ENCODE measurements at places on chromosomes 2 and 18.

GRCh38 chr2:27747827-27748352 lies 23.6 kb upstream of the MRPL33 start:
- no peak for DNase-seq

DNA sequence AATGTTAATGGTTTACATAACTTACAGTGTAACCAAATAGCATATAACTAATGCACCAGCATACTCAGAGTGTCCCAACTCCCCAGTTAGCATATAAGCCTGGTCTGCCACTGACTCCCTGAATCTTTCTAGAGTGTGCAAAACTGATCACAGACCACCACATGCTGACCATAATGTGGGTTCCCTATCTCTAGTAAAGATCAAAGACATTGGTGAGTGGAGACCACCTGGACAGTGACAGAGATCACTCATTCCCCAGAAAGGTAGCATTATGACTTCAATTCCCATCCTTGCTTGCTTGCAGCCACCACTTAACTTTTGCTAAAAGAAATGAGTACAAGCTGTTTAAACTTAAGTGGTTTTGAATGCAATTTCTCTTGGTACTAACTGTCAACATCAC lies 39.0 kb downstream of the KANSL1L start:
- no peak for DNase-seq

DNA sequence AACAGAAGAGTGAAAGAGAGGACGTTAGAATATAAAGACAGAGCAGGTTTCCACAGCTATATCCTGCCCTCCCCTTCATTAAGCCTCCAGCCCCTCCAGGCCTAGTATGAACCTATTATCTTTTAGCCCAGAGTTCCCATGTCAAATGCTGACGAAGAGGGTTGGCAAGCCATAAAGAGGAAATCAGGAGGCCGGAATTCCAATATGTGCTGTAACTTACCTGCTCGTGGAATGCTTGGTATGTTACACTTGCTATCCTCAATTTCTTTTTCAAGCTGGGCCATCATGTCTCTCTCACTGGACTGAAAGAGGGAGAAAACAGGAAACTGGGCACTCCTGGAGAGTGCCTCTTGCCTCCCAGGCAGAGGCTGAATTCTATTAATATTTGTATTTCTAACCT lies 264.1 kb downstream of the TRIB2 start:
- no peak for DNase-seq

- no peak for DNase-seq
Observed at GRCh38 chr2:120787111-120787821, 51.6 kb downstream of the GLI2 start.

GRCh38 chr2:234905547-234906265 lies 46.1 kb upstream of the SH3BP4 start:
- DNase-seq = no peak

DNA sequence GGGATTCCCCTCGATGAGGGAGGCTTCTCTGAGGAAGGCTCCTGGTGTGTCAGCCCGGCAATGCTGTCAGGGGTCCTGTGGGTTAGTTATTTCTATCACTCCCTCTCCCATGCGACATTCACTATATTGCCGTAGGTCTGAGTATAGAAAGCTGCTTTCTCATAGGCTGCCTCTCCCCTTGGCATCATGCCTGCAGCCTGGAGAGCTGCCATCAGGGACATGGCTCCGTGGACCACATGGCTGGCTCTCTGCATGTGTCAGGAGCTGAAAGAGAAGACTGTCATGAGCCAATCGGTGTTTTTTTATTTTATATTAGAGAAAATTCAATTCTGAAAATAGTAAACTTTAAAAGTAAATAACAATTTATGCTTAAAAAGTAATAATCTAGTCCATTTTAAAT lies 198.0 kb downstream of the CDH20 start:
- DNase-seq = no peak

DNA sequence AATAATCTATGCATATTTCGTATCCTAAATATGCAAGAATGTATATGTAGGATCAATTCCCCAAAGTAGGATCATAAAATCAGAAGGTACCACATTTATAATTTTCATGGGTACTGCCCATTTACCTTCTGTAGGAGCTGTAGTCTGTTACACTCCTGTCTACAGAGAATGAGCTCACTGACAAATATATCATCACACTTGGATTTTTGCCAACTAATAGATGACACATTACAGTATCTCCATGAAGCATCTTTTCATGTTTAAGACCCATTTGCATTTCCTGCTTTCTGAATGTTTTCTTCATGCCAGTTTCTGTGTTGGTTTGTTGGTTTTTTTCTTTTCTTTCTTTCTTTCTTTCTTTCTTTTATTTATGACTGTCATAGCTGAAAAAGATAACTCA lies 70.9 kb upstream of the EML6 start:
- no peak for DNase-seq

DNA sequence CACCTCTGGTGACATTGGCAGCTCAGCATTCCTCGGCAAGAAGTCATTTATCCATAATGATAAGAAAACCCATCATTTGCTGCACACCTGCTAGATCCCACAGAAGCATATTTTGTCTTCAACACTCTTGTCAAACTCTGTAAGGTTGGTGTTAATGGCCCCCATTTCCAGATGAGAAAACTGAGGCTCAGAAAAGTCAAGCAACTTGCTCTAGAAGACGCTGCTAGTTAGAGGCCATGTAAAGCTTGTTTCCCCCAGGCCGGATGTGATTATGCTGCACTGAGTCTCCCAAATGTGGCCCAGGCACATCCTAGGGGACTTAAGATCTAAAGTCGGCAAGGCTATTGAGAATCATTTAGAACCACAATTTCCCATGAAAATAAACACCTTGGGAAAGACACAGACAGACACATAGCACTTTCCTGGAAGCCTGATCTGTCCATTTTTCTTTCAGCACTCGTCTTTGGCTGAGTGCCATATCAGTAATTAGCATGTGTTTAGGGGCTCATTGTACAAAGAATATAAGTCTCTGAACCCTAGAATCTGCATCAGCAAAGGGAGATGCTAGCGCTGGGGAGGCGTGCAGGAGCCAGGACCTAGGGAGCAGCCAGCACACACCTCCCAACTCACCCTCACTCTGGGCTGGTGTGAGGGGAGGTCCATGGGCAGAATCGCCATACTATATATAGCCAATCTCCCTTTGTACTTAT lies 39.3 kb downstream of the C1QL2 start:
- DNase-seq = no peak

DNA sequence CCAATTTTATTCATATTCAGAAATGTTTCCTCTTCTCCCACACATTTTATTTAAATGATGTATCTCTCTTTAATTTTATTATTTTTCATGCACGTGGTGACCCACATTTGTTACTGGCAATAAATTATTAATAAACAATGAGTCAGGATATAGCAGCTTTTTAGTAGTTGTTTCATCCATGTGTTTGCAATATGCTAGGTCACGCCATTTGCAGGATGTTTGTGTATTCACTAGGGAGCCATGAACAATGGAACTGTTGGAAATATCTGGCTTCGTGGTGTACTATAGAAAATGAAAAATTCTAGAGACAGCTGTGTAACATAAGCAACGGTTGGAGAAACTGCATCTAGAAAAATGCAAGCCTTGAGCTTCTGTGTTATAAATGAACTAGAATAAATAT lies 176.0 kb upstream of the COL3A1 start:
- no peak for DNase-seq

DNA sequence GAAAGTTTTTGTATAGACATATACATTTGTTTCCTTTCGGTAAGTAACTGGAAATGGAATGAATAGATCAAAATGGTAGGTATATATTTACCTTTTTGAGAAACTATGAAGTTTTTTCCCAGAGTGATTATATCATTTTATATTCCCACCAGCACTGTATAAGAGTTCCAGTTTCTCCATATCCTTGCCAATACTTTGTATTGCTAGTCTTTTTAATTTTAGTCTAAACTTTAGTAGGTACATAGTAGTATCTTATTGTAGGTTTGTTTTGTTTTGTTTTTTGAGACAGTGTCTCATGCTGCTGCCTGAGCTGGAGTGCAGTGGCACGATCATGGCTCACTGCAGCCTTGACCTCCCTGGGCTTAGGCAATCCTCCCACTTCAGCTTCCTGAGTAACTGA lies 56.6 kb downstream of the AGPS start:
- no peak for DNase-seq

- DNase-seq = no peak
Observed at GRCh38 chr2:228377533-228377932, 196.0 kb upstream of the SPHKAP start.

- DNase-seq = no peak
Observed at GRCh38 chr2:46144133-46144800, 152.9 kb upstream of the EPAS1 start.

GRCh38 chr2:60407398-60407797 lies 146.1 kb downstream of the BCL11A start:
- DNase-seq = no peak

GRCh38 chr2:81734981-81735380 lies 1430.4 kb upstream of the LRRTM1 start:
- no peak for DNase-seq
